ENCODE measurements at places on chromosomes 12 and 14.

- no peak for DNase-seq
These were observed 20.6 kb upstream of the RGS6 start for GRCh38 chr14:71911669-71912068.

DNA sequence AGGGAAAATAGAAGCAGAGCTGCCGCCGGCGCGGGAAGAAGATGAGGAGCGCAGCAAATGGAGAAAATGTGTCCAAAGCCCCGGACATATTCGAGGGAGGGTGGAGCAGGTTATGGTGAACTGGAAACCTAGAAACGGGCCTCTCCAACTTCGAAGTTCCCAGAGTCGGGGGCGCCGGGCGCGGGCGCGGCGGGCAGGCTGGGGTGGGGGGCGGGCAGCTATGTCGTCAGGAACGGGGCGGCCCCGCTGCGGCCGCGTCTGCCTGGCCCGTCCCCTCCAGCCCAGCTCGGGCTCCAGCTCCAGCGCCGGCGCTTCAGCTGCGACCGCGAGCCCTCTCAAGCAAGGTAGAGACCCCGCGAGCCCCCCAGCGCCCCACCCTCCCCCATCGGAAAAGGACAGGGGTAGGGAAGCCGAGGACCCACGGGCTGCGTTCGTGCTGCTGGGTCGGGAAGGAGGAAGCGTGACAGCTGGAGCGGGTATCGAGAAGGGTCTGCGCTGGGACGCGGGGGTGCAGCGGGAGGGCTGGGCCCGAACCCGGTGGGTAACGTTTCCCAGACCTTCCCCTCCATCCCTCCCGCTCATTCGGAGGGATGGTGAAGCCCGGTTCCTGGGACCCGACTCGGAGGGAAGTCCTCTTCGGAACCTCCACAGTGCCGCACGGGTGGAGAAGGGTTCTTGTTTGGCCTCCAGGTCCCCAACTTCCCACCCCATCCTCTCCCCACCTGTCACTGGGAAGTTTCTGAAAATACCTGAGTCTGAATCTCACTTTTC lies 1.0 kb downstream of the DGKA start:
- peak; percentile 62 for DNase-seq

DNA sequence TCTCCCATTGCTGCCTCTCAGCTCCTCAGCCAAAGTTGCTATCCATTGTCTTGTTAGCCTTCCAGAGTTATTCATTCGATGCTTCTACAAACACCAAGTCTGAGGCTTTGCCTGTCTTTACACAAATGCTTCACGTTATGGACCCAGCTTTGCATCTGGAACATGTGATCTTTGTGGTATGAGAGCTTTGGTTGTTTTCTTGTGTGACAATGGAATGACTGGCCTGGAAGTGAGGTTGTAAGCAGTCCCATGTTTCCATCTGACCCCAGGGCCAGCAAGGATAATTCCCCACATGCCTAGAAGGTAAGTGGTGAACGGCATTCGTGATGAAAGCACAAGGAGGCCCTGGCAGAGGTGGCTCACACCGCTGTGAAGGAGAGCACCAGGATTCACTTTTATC lies 866.7 kb upstream of the TMEM132C start:
- DNase-seq, result no peak

- DNase-seq, result no peak
These were observed 490 bp downstream of the RILPL1 start for GRCh38 chr12:123532808-123533649.

DNA sequence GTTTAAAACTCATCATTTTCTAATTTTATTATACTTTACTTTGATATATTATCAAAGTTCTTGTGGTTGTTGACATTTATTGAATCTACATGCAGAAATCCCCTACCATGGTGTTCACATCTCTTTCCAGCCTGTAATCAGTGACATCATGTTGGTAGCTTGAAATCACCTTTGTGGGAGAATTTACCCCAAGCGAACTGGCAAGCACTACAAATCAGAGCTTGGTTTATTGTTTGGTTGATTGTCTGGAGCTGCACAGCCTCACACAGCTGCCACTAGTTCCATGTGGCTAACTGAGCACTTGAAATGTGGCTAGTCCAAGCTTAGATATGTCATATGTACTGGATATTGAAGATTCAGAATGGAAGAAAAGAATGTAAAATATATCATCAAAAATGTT lies 15.4 kb upstream of the KRT5 start:
- no peak for DNase-seq

- no peak for DNase-seq
These were observed 63.8 kb upstream of the ACTN1 start for GRCh38 chr14:69042787-69043444.

- no peak for DNase-seq
These were observed 35.8 kb upstream of the PRKAB1 start for GRCh38 chr12:119631930-119632678.

DNA sequence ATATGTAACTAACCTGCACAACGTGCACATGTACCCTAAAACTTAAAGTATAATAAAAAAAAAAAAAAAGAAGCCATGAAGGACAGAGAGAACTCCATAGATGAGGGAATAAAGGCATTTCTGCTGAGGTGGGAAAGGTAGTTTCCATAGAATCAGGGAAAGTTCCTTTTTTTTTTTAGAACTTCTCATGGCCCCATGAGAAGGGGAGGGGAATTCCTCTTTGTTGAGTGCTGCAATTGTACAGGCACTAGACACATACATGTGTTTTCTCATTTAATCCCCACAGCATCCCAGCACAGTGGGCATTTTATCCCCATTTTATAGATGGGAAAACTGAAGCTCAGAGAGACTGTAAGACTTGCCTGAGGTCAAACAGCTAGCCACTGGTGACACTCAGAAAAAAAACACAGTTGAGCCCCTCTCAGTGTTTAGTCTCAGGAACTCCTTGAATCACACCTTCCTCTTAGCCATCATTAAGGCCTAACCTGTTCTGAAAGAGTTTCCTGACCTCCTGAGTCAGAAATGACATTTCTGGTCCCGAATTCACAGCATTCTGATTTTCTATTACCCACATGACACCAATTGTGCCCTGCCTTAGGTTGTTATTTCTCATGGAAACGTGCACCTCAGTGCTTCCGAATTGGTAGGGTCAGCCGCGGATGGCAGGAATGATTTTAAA lies 189.3 kb upstream of the G2E3 start:
- DNase-seq, result no peak

DNA sequence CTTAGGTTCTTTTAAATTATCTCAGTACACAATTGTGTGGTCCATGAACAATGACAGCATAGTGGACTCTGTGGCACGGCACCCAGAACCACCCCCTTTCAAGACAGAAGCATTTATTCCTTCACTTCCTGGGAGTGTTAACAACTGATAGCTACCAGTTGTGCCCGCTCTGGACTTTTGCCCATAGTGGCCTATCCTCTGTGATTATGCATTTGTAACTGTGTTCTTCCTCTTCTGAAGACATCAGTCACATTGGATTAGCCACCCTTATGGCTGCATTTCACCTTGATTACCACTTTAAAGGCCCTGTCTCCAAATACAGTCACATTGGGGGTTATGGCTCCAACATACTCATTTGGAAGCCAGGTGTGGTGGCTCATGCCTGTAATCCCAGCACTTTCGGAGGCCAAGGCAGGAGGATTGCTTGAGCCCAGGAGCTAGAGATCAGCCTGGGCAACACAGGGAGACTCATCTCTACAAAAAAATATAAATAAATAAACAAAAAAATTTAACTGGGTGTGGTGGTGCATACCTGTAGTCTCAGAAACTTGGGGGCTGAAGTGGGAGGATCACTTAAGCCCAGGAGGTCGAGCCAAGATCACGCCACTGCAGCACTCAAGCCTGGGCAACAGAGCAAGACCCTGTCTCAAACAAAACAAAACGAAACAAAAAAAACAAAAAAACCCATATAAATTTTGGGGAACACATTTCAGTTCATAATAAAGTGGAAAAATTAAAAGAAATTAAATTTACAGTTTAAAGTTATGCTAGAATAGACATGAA lies 27.6 kb upstream of the PHC1 start:
- DNase-seq, result no peak

GRCh38 chr14:35470755-35471154 lies 63.2 kb upstream of the INSM2 start:
- no peak for DNase-seq

GRCh38 chr14:42229976-42230375 lies 623.3 kb downstream of the LRFN5 start:
- DNase-seq, result no peak

GRCh38 chr12:70571705-70572268 lies 65.4 kb downstream of the PTPRB start:
- no peak for DNase-seq

GRCh38 chr14:76051717-76052465 lies 66.3 kb downstream of the IFT43 start:
- DNase-seq, result no peak

GRCh38 chr12:61367281-61367785 lies 892.9 kb upstream of the USP15 start:
- no peak for DNase-seq

DNA sequence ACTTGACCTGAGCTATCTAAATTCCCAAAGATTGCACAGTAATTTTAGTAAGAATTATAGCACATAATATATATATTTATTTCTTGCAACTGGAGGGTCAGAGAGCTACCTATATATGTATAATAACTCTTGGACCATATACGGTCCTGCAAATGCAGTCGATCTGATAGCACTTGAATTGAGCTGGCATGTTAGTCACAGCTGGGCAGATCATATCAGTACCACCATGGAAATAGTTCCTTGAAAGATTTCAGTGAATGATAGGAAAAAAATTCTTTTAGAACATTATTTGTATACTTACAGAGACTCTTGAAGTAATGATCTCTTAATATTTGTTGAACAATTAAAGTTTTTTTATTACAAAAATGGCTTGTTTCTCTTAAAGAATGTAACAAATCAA lies 94.5 kb upstream of the MON2 start:
- no peak for DNase-seq

GRCh38 chr14:23209651-23210423 lies 26.4 kb upstream of the SLC7A8 start:
- no peak for DNase-seq

GRCh38 chr12:68641138-68641537 lies 30.4 kb downstream of the RAP1B start:
- DNase-seq, result no peak

Data from T-helper 2 cell (primary cell).